ENCODE measurements at places on chromosomes 11 and 22.
A peak's percentile ranks its signal among the peaks of the same experiment; 100 is the strongest.

DNA sequence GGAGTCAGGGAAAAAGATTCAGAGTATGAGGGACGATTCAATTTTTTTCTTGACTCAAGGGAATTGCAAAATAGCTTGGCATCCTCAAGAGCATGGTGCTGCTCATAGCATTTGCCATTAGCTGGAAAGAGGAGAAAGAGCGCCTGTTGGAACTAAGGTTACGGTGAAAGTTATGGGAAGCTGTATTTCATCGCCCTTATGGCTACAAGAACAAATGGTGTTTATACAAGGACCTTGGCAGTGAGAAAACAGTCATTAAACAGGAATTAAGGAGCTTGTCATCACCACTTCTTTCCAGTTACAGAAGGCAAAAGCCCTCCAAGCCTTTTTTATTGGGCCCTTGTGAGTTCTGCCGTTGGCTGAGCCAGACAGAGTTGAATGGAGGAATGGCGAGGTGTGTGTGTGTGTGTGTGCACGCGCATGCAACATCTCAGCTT, 74.2 kb downstream of the ALX4 start:
- no peak for DNase-seq

- no peak for DNase-seq
Observed at GRCh38 chr11:88569342-88569741, 231.8 kb upstream of the CTSC start.

GRCh38 chr22:21937041-21937820, 15.4 kb downstream of the PPM1F start:
- no peak for DNase-seq

DNA sequence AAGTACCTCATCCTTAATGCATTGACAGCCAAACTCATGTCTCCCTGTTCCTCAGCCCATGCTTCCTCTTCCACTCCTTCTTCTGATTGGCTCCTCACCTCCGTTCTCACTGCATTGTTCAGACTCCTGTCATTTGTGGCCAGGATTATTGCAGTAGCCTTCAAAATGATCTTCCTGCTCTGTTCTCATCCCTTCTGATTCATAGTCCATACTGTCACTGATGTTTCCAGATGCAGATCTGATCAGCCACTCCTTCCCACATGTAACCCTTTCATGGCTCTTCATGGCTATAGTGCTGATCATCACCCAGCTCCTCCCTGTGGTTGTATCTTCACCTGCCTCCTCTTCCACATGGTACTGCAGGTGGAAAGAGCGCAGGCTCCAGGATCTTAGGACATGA, 71.7 kb downstream of the DEPDC5 start:
- no peak for DNase-seq

DNA sequence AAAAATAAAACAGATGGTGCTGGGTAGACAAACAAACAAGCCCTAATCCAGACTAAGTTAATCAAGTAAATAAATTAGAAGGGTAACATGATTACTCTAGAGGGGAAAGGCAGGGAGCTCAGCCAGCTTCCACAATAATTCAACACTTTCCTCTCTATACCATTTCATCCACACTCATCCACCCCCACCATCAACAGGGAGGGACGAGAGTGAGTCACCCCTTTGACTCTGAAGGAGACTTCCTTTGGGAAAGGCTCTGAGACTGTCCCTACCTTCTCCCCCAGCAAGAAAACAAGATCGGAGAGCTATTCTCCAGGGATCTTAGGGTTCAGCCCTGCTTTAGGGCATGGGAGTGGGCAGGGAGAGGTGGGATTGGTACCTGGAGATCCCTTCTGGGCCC, 33.1 kb downstream of the TRIM66 start:
- no peak for DNase-seq

- DNase-seq = no peak
Observed at GRCh38 chr11:93330446-93330984, at the start of gene DEUP1. Gene DEUP1 (plus strand): TSS chr11:93330742. CDS start chr11:93332260, 1,518 bp downstream.

DNA sequence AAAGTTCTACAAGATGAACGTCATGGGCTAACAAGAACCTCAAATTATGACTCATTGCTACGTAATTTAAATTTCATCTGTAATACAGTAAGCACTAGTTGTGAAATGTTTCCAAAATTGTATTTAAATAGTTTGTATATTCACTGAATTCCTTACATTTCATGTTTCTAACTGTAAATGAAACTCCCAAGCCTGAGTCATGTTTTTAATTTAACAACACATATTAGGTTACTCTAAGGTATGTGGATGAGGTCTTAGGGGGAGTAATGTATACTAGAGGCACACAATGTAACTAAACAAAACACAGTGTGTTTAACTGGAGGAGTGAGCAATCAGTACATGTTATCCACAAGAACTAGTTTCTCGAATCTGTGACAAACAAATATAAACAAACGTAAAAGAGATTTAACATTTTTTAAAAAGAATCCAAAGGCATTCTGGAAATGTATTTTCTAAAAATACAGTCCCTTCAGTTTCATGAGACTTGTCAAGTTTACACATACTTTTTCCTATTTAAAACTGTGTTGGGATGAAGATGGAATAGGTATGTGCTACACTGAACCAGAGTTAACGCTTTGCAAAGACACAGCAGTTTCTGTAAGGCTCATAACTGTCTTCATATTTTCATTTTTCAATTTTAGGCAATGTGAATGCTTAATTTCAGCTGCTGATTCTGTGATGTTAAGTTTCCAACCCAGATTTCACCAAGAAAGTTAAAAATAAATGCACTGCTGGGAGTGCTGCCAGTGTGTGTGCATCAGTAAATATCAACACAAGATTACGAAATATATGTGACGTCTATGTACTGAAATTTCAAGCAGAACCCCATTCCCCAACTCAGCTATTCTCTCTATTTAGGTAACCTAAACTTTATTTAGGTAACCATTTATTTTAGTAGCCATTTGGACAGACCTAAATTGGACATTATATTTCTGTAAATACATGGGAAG, 52.6 kb downstream of the PITPNB start:
- no peak for DNase-seq

DNA sequence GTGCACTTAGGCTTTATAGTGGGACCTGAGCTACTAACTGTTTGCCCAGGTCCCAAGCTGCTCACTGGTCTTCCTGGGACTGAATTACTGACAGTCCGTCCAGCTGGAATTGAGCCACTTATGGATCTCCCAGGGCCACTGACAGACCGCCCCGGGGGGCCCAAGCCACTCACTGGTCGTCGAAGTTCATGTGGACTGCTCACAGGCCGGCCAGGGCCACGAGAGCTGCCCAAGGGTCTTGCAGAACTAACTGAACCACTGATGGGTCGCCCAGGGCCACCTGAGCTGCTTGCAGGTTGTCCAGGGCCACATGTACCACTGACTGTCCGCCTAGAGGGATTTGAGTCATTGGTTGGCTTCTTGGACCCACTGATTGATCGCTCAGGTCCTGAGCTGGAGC, 15.1 kb downstream of the MISFA start:
- DNase-seq = no peak

DNA sequence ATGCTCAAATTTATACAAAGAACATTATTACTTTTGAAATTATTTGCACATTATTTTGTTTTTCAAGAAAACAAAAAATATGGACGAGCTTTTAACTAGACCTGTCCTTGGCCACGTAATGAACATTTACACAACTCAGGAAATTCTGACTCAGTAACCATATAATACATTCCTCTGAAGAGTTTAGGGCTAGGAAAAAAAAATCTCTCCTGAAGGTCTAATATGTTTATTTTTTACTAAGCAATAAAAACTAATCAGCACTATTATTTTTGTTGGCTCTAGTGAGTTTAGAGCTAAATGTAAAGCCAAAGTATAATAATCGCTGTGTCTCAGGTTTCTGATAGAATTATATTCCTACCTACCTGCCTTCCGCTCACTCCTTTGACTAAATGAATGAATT, 187.5 kb downstream of the SWAP70 start:
- DNase-seq = no peak

DNA sequence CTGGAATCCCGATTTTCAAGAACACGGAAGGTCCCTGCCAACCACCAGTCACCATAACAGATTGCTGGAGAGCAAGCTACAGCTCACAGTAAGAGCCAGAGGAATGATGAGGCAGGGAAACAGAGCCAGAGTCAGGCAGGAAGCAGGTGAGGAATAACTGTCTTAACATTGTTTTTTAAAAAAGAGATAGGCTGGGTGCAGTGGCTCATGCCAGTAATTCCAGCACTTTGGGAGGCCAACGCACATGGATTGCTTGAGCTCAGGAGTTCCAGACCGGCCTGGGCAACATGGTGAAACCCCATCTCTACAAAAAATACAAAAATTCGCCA, 13.5 kb upstream of the CASTOR1 start:
- DNase-seq = no peak

GRCh38 chr11:47724041-47724729, 9.0 kb upstream of the AGBL2 start:
- DNase-seq = no peak

DNA sequence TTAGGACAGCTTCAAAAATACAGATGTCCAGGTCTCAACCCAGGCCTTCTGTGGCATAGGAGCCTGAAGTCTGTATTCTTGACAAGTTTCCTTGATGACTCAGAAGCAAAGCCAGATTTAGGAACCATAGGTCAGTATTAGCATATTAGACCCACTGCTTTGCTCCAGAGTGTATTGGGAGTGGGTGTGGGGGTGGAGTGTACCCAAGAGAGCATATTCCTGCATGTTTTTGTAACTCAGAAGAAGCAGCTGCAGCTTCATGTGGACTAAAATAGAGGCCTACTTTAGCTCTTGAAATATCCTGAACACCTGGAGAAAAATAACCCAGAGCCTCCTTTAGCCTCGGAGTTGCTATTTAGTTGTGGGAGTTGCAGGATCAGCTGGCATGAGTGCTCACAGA, 106.7 kb downstream of the CCDC81 start:
- DNase-seq = no peak

DNA sequence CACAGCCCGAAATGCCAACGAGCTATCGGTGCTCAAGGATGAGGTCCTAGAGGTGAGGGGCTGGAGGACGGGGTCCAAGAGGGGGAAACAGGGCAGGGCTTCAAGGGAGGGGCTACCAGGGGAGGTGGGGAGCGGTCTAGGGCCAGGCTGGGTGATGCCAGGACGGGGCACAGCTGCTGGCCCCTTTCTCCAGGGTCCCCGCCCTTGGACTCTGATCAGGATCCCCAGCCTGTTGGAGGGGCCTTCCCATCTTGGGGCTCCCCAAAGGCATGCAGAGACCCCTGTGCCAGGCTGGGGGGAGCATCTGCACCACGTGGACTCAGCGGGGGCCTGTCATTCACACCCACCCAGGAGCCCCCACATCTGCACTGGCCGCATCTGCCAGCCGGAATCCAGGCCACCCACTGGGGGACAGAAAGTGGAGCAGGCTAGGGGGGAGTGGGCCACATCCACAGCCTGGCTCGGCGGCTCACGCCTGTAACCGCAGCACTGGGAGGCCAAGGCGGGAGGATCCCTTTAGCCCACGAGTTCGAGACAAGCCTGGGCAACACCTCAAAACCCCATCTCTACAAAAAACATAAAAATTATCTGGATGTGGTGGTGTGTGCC, 18.9 kb downstream of the EPS8L2 start:
- DNase-seq = no peak

GRCh38 chr11:85947431-85948272, 92.5 kb downstream of the CCDC83 start:
- DNase-seq = no peak

- peak; percentile 23 for DNase-seq
Observed at GRCh38 chr22:28909375-28909774, 26.0 kb downstream of the ZNRF3 start.

DNA sequence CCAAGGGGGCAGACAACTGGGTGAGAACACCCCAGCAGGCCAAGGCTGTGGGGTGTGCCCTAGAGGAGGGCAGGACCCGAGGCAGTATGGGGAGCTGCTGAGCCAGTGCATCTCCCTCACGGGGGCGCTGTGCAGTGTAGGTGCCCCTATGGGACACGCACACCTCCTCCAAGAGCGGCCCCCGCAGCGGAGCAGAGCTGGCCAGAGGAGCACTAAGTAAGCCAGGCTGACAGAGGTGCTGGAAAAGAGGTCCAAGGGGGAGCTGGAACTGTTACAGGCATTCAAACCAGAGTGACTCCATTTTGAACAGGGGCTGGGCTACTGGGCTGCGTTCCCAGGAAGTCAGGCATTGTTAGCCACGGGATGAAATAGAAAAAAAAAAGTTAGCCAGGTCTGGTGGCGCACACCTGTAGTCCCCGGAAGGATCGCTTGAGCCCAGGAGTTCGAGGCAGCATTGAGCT, 41.8 kb downstream of the TST start:
- DNase-seq = peak; percentile 76

- no peak for DNase-seq
Observed at GRCh38 chr11:32446227-32446626, 10.9 kb upstream of the WT1 start.

GRCh38 chr11:9642894-9643293, 21.0 kb upstream of the SWAP70 start:
- no peak for DNase-seq

DNA sequence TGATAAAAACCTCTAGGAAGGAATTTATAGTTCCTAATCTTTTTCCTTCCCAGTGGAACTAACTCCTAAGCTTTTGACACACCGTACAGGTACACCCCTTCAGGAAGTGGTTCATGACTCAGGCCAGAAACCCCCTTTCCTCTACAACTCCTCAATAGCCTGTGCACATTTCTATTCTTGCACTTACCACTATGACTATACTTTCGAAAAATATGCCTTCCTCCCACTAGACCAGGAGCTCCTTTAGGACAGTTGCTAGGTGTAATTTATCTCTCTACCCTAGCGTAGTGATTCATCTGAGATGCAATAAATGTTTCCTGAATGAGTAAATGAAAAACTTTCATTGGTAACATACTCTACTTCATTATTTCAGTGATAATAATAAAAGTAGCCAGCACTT, 14.5 kb downstream of the MAP6 start:
- no peak for DNase-seq

- DNase-seq = no peak
Observed at GRCh38 chr11:104526006-104526405, 362.1 kb upstream of the PDGFD start.

DNA sequence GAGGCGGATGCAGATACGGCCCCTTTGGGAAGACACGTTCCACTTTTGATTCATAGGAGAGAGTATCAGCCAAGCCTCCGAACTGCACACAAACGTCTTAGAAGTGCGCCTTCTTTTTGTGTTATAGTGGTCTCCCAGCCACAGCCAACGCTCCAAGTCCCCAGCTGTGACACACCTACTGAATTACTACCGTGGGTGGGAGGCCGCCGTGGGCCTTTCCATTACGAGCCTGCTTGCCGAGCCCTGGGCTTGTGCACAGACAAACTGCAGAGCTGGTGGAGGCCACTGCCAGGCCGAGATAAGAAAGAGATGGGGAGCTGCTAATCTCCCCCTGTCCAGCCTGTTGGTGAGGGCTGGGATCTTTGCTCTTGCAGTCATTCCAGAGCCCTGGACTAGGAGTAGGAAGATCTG, 761 bp downstream of the HMBS start:
- DNase-seq = peak; percentile 47

DNA sequence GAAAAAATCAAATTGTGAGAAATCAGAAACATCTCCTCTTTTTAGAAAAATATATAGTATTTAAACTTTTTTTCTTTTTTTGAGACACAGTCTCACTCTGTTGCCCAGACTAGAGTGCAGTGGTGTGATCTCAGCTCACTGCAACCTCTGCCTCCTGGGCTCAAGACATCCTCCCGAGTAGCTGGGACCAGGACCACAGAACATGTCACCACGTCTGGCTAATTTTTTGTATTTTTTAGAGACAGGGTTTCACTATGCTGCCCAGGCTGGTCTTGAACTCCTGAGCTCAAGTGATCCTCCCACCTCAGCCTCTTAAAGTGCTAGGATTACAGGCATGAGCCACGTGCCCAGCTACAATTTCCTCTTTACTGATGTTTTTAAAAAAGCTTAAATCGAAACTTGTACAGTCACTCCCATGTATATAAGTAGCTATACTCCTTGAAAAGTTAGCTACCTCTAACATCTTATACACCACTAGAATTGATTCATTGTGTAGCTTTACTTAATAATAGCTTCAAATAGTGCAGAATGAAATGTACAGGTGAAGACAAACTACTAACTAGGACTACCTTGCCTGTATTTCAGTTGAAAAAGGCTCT, 10.3 kb downstream of the EIF4G2 start:
- no peak for DNase-seq
